Cardiac muscle cell (in vitro differentiated cells and primary cell): ENCODE measurements at places on chromosomes 13 and 19. TPM values are rescaled to one million over a fixed set of nuclear protein-coding genes. Genes with fewer than 3 reads are reported as not detected.
A peak's percentile ranks its signal among the peaks of the same experiment; 100 is the strongest.

DNA sequence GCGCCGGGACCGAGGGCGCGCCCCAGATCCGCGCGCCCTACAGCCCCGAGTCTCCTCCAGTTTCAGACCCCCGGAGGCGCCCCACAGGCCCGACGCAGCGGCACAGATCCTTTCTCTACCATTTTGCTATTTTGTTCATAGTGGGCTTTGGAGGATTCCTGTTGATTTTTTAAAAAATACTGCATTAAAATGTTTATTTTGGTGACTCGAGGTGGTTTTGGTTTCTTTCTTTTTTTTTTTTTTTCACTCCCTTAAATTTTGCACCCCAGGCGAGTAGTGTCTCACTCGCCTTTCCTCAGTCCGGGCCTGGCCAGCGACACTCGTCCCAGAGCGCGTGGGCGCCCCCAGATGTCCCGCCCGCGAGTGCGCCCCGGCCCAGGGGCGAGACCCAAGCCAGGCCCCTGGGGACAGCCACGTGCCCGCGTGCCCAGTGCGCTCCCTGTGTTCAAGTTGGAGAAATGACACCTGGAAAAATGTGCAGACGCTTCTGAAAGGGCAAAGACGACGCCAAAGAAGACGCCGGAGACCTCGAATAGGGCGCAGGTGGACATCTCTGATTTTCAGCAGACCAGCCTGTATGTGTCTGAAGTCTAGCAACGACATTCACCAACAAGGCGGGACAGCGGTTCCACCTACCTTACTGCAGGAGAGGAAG lies 471 bp upstream of the INSR start:
- H3K36me3 ChIP-seq: no peaks in the 10 kb centered on the region
- DNase-seq: peak; percentile 74
- H3K27ac ChIP-seq: no peak overlapping the region

DNA sequence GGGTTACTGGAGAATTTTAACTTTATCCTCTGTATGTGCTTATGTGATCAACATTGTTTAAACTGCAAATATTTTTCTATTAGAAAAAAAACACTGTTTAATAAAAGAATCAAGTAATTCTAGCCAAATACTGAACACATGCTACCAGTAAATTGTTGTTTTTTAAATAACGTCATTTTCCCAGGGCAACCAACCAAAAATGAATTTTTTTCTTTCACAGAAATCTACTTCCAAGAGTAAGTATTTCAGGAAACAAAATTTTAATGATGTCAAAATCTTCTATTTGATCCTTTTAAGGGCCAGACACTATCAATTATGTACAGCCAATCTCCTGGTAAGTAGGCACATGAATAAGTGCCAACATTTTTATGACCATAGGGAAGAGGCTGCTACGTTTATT lies 57.1 kb downstream of the TUBGCP3 start:
- peaks cover 6% of the 10 kb centered on the region for H3K4me1 ChIP-seq
- H3K4me3 ChIP-seq: no peak overlapping the region
- DNase-seq: no peak
- no peak overlapping the region for H3K27ac ChIP-seq
- no peaks in the 10 kb centered on the region for H3K27me3 ChIP-seq
- no peaks in the 10 kb centered on the region for H3K36me3 ChIP-seq

DNA sequence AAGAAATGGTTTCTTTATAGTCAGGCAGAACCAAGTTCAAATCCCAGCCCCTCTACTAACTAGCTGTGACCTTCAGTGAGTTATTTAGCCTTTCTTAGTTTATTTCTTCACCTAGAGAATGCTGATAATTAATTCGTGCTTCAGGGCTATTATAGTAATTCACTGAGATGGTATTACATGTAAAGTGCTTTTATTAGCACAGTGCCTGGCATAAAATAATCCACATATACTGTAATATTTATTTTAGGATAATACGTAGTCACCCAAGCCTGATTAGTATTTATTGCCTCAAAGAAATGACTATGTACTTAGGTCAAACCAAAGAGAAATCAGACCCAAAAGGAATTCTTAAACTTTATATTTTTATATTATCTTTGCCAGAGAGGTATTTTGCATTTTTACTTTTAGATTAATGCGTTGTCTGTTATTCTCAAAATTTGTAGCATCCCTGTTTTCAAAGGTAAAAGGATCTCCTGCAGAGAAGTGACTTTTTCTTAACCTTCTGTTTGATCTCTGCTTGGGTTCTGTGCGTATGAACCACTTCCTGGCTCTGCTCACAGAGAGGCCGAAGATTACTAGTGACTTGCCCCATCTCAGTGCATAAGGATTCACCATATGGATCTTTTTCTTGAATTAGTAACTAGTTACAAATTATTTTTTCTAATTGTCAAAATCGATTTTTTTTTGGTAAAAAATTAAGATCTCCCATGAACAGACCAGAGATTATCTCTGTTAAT lies 19.7 kb downstream of the UBAC2 start:
- no peaks in the 10 kb centered on the region for H3K36me3 ChIP-seq
- H3K4me3 ChIP-seq: no peak overlapping the region
- no peak for DNase-seq
- peaks cover 20% of the 10 kb centered on the region for H3K4me1 ChIP-seq
- peak overlapping the region; percentile 6 for H3K27ac ChIP-seq

The ZNF560 gene
- 0.35 and 0.80 TPM in 2 replicates for total RNA-seq

GRCh38 chr19:12034620-12035019 lies 859 bp downstream of the ZNF433 start:
- peak overlapping the region; percentile 93 for H3K4me3 ChIP-seq
- H3K27ac ChIP-seq: peak overlapping the region; percentile 5
- no peak for DNase-seq
- no peaks in the 10 kb centered on the region for H3K27me3 ChIP-seq
- peaks cover 6% of the 10 kb centered on the region for H3K4me1 ChIP-seq
- no peaks in the 10 kb centered on the region for H3K36me3 ChIP-seq

The C5AR1 gene
- not detected in 2 replicates for total RNA-seq
